Activated CD8-positive, alpha-beta T cell treated with anti-CD3 and anti-CD28 coated beads for 36 hours (primary cell): ENCODE measurements at places on chromosomes 16 and 17. TPM values are rescaled to one million over a fixed set of nuclear protein-coding genes. Genes with fewer than 3 reads are reported as not detected.

DNA sequence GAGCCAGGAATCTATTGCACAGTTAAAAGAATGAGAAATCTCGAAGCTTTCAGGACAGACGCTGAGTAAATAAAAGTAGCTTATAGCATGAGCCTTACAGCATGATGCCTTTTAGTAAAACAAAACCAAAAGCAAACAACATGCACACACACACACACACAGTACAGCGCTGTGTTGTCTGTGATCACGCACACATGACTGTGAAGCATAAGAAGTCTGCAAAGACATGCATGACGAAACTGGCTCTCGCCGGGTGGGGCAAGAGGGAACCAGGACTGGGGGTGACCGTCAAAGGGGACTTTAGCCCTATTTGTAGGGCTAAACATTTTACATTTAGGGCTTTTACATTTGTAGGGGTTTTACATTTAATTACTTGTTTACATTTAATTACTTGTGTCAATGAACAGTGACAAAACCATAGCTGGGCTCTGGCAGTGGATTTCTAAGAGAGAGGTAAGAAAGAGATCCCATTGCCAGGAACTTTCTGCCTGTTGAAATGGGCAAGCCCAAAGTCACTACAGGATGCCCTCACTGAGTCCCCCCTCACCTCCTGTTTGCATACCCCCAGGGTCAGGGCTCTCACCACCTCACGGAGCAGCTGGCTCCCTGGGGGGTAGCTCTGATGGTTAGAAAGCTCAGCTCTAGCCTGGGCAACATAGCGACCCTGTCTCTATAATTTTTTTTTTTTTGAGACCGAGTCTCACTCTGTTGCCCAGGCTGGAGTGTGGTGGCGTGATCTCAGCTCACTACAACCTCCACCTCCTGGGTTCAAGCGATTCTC lies 2.0 kb upstream of the TNFRSF13B start:
- DNase-seq, result no peak

DNA sequence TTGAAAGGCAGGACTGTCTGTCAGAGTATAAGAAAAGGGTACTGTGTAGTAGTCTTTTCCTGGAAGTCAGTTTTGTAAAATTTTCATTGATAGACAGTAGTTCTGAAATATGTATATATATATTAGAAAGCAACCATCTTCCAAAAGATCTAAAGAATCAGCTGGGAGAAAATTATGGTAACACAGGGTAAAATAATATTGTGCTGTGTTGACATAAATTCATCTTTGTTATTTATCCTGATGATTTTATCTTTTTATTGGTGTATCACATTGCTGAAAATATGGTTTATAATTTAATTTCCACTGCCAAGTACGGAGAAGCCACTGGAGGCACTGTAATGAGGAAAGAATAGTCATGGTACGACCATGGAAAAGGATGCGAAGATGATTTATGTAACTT lies 324.9 kb downstream of the CA10 start:
- DNase-seq, result no peak

DNA sequence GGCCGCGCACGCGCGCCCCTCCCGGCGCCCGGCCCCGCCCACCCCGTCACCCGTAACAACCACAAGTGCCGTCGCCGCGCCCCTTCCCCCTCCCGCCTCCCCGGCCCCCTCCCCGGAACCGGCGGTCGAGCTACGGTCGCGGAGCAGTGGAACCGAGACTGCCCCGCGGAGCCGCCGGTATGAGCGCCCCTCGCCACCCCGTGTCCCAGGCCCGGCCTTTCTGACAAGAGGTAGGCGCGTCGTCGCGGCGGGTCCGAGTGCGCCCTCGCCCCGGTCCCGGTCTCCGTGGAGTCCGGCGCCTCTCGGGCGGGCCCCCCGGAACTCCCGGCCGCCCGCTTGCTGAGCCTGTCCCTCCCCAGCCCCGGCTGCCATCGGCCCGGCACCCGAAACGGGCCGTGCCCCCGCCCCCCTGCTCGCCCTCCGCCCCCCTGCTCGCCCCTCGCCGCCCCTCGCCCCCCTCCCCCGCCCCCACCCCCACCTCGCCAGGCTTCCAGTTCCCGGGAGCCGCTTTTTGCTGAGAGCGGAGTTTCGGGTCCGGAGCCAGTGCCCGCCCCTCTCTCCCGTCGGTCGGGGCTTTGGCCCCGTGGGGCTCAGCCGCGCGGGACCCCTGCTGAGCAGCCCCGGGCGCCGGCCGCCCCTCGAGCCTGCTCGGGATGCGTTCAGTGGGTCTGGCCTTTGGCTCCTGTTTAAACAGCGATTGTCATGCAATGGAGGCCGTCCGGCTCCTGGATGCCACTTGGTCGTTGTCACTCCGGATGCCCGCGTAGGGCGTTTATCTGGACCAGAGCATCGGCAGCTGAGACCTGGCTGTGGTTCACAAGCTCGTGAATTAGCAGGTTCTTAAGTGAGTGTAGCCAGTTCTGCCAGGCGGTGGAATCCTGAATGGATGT lies at the start of gene SEC14L1:
SEC14L1 (plus strand) TSS at position 92 of the 890 bp plus-strand sequence. CDS start 2,628 bp downstream, outside the sequence.
- DNase-seq, result peak; percentile 59

GRCh38 chr17:2008332-2009126 lies 16.6 kb downstream of the RTN4RL1 start:
- no peak for DNase-seq

DNA sequence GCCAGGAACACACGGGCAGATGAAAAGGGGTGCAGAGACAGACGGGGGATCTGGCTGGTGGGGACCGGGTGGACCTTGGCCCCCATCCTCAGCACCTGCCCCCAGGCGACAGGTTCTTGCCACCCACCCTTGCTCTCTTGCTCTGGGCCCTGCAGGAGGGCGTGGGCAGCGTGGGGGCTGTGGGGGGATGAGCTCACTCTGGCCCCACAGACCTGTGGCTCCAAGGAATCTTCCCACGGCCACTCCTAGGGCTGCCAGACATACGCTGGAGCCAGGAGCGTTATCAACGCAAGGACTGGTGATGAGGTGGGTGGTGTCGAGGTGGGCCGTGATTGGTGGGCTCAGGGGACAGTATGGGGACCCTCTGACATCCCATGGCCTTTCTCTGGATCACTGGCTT lies 6.3 kb downstream of the CTRB1 start:
- no peak for DNase-seq

DNA sequence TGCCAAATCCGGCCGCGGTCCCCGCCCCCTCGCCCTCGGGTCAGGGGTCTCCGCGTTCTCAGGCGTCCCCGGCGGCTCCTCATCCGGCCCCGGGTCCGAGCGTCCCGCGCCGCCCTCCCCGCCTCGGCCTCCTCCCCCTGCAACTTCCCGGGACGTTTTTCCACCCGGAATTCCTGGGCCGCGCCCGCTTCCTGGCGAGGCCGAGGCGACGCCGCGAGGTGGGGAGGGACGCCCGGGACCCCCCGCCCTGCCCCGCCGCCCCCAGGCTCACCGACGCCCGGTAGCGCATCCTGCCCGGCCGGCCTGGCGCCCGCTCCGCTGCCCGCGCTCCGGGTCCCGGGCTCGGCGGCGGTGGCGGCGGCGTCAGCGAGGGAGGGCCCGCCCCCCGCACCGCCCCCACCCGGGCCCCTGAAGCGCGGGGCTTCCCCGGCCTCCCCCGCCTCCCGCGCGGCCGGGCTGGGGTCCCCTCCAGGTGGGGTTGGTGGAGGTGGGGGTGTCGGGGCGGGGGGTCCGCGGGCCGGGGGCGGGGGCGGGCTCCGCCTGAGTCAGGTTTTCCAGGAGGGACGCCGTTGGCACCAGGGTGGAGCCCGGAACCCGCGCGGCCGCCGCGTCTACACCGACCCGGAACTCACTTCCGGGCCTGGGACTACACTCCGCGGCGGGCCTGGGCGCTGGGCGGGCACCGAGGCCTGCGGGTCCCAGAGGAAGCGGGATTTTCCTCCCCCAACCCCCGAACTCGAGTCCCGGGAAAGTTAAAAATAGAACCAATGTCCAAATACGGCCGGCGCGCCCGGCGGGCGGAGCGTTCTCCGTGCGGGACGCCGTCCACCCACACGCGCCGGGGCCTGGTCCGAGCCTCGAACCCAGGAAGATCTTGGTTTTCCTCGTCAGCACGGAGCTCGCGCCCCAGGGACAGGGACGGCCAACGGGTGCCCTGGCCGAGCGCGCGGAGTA lies 6.8 kb downstream of the MYO1C start:
- peak; percentile 73 for DNase-seq

GRCh38 chr17:35519439-35519838 lies 18.0 kb downstream of the SLFN12L start:
- no peak for DNase-seq

- no peak for DNase-seq
Measured at GRCh38 chr17:8709006-8709405, 35.6 kb downstream of the CCDC42 start.

GRCh38 chr17:40356990-40357881 lies 7.3 kb downstream of the GJD3 start:
- DNase-seq, result no peak

GRCh38 chr16:60091071-60091470 lies 1357.0 kb upstream of the GOT2 start:
- no peak for DNase-seq

DNA sequence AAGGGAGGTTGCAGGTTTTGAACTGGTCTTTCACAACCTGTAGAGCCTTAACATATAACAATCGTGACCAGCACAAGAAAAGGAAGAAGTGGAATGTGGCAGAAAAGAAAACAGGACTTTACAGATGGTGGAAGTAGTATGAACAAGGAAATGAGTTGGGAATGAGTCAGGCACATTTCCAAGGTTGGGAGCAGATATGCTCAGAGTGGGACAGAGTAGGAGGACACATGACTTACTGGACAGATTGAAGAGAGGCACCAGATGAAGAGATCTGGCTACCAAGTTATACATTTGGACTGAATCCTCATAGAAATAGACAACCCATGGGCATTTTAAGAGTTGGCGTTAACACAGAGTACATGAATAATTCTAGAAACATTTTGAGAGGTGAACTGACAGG lies 95.3 kb downstream of the ZNF18 start:
- no peak for DNase-seq

GRCh38 chr16:2090777-2091546 lies 43.2 kb downstream of the TSC2 start:
- DNase-seq, result no peak

DNA sequence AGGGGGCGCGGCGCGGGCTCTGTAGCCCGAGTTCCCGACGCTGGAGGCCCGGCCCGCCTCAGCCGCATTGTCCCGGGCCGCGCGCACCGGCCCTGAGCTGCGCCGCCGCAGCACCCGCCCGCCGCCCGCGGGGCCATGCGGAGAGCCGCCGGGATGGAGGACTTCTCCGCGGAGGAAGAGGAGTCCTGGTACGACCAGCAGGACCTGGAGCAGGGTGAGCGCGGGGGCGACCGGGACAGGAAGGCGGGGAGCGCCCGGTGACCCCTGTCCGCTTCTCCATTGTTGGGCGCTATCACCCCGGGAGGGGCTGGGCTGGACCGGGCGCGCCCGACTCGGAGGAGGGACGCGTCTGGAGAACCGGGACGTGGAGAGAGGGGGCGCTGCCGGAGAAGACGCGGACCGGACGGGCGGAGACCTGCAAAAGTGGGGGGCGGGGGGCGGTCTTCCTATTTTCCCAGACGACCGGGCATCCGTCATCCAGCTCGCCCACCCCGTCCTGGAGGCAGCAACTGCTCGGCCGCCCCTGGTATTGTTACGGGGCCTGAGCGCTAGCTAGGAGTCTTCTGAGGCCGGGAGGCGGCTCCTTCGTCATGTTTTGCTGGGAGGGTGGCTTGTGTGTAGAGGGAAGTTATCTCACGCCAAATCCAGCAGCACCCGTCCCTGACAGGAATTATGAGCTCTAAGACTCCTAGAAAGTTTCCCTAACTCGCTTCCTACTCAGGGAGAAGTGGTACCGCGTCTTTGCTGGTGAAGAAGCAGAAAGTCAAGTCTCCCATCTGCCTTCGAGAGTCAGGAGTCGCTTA lies 678 bp downstream of the CDR2L start:
- peak; percentile 26 for DNase-seq

DNA sequence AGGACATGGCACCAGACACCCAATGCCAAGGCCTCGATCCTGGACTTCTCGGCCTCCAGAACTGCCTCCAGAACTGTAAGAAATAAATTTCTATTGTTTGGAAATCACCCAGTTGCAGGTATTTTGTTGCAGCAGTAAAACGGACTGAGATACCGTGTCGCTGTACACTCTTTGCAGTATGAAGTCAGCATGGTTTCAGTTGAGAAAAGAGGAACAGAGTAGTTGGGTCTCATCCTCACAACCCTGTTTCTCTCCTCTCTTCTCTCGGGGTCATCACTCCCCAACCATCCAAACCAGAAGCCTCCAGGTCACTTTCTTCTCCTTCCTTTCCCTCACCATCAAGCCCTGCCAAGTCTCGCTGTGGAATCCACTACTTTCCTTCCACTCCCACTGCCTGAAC lies 77.8 kb downstream of the ADCY9 start:
- DNase-seq, result no peak

DNA sequence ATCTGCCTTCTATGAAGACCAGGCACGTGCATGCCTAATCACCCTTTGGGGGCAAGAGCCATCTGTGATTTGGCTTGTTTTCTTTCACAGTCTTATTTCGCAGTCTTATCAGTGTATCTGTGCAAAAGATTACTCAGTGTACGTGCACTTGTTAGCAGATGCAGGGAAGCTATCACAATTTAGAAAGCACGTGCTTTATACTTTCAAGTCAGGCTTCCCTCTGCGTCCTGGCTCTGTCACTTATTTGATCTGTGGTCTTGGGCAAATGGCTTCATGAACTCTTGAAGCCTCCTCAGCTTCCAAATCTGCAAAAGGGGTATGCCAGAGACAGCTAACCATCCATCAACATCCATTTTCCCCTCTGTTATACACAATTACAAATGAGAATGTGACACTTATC lies 246.4 kb downstream of the XYLT1 start:
- DNase-seq, result no peak

DNA sequence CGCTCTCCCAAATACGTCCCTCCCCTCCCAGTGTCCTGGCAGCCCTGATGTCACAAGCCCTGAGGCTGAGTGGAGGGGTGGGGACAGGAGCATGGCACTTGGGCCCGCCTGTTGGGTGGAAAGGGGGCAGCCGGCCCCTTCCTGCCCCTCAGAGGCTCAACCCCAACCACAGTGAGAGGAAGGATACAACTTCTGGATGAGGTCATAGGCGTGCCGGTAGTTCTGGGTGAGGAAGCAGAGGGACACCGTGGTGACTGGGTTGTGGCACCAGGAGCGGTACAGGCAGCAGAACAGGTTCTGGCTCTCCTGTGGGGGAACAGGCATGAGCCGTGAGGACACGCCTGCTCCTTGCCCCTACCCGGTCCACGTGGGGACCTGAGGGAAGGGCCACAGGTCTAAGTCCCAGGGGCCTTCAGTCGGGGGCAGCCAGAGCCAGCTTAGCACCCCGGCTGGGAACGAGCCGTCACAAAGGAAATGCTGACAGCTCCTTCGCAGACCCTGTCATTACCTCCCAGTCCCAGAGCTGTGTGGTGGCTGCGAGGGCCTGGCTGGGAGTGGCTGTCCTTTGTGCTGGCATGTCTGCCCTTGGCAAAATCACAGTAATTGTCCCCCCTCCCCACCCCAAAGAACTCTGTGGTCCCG lies 11.2 kb upstream of the MTSS2 start:
- DNase-seq, result peak; percentile 75

DNA sequence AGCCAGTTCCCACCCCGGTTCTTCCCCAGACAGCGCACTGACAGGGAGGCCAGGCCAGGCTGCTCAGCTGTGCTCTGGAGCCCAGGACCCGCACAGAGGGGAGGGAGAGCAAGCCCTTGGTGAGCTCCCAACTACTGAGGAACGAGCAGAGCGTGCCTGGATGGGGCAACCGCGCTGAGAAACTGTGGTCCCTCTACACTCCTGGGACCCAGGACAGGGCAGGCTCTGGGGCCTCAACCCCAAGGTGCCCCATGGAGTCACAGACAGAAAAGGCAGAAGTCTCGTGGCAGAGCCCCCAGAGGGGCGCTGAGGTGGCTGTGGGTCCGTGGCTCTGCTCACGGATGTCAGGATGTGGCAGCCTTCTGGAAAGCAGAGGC lies 16.3 kb downstream of the SLX4 start:
- DNase-seq, result no peak

The GPR179 gene
- total RNA-seq, result 0.07 TPM

The TMEM235 gene
- total RNA-seq, result not detected

The EPN3 gene
- not detected for total RNA-seq

The OTOP2 gene
- total RNA-seq, result not detected

The DNAI2 gene
- total RNA-seq, result 0.47 TPM

The TBC1D3I gene
- total RNA-seq, result 0.45 TPM
